ENCODE measurements at places on chromosomes 3 and 15.

DNA sequence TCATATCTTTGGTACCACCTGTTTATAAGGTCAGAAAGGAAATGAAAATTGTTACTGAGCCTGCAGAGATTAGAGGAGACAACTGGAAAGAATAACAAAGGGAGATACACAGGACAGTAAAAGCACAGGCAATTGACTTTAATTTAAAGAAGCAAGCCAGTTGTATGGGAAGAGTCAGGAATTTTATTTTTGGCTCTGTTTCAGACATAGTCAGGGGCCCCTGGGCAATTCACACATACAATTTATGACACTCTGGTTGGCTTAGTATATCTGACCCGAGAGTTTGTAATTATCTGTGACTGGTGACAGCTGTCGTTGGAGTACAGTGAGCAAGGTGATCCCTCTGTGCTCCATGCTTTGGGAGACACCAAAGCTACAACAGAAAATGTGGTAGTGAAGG lies 591.9 kb upstream of the NECTIN3 start:
- no peak for DNase-seq

GRCh38 chr15:41661518-41662225 lies 1.5 kb downstream of the MGA start:
- peak; percentile 90 for DNase-seq

GRCh38 chr3:42037318-42037945 lies 53.7 kb upstream of the TRAK1 start:
- no peak for DNase-seq

DNA sequence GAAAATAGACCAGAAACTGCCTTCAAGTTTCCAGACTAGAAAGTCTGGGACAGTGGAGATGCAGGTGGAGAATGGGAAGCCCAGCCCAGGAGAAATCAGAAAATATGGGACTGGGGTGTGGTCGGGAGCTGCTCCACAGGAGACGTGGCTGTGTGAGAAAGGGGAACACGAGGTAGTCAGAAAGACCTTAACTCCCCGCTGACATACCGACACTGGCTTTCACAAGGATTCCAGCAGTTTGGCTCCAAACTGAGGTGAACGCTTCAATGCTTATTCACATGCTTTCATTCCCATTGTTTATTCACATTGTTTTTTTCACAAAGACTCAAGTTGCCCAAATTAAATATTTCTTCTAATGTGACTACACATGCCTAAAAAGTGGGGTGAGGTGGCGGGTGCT lies 111.5 kb upstream of the SLCO3A1 start:
- no peak for DNase-seq

- peak; percentile 60 for DNase-seq
These were observed 51.1 kb upstream of the POLG start for GRCh38 chr15:89385596-89386331.

GRCh38 chr3:152209060-152209459 lies 59.7 kb upstream of the MBNL1 start:
- DNase-seq, result no peak

DNA sequence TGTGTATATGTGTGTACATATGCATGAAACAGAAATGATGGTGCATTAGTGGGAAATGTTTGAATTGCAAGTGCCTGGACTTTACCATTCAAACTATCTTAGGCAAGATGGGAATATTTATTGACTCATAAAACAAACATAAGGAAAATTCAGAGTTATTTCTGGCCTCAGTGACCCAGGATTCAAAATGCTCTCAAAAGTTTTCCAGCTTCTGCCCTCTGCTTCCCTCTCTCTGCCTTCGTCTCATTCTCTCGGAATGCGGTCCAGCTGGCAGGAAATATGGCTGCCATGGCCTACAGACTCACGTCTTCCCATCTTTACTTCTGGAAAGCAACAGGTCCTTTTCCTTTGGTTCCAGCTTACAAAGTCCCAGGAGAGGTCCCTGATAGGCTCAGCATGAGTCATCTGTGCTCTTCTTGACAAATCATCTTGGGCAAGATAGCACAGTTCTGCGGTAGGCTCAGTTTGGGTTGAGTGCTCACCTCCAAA lies 8.7 kb upstream of the ZNF774 start:
- DNase-seq, result no peak

DNA sequence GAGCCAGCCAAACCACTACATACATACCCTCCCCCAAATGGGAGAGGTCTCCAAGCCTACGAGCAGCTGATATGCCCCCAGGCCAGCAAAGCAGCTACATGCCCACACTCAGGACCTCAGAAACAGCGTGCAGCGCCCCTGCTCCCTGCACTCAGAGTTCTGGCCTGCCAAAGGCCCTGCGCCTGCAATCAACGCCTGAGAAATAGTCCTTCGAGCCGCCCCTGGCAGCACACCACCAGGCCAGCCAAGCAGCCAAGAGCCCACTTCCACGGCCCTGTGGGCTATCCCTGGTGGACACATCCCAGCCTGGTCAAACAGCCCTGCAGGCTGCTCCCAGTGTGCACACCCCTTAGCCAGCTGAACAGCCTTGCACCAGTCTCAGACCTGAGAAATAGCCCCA lies 139.1 kb downstream of the DMXL2 start:
- no peak for DNase-seq

GRCh38 chr15:37885651-37886050 lies 48.8 kb upstream of the TMCO5A start:
- no peak for DNase-seq

DNA sequence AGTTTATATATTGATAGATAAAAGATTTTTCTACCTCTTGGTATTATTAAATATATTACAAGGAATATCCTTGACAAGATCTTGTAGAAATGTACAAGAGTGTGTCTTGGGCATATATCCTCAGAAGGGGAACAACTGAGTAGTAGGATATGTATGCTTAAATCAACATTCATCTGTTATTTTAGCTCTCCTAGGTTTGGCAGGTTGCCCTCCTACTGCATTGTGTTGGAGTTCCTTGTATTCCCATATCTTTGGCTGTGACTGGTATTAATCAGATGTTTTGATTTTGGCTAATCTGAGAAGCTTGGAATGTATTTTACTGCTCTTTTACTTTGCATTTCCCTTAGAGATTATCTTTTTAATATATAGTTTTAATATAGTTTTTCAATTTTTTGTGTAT lies 4.6 kb downstream of the MYRIP start:
- no peak for DNase-seq

- peak; percentile 10 for DNase-seq
These were observed 35.0 kb upstream of the COLQ start for GRCh38 chr3:15556512-15556911.

- DNase-seq, result no peak
These were observed 66.9 kb downstream of the CMTM8 start for GRCh38 chr3:32305361-32305876.

- DNase-seq, result no peak
These were observed 73.0 kb downstream of the MGLL start for GRCh38 chr3:127749361-127749760.

- DNase-seq, result no peak
These were observed 6.2 kb downstream of the MGA start for GRCh38 chr15:41666353-41666920.

DNA sequence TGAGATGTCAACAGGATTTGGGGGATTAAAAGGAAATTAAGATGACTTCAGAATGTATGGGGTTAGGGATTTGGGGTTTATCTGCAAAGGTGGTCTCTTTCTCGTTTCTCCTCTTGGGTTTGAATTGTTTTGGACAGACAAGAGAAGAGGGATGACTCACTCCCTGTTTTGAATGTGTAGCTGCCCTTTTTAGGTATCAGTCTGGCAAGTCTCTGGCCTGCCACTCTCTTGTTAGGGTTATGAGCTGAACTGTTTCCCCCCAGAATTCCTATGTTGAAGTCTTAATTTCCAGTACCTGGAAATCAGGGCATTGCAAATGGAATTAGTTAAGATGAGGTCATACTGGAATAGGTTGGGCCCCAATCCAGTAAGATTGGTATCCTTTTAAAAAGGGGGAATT lies 291.7 kb downstream of the MEX3B start:
- no peak for DNase-seq

DNA sequence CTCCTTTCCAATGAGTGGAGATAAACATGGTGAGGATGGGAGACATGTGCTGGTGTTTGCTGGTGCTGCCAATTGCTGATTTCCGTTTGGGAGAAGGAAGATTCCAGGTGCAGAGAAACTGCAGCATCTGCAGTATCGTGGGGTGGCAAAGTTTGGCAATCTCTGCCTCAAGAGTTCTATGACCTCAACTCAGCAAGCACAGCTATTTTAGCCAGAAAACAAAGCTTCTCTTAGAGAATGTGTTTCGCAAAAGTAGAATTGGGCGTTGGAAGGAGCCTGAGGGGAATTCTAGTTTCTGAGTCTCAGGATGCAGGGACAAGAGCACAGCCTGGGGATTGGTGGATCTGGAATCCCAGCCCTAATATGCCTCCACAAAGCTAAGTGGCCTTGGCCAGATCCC lies 18.2 kb upstream of the SHC4 start:
- no peak for DNase-seq

DNA sequence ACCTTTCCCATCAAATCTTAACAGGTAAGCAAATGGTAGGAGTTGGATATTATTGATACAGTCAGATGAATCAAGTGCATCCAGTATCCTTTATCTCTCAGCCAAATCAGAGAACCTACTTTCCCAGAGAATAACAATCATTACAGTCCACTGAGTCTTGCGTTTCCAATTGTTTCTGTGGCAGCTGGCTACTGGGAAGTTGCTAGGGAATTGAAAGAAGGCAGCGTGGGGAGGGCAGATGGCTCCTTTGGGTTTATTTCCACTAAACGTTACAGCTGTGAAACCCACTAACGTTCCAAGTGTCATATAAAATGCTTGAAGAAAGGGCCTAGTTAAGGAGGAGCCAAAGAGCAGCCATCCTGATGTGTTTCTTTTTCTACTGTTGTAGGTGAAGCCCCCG lies 78.4 kb downstream of the WDR72 start:
- DNase-seq, result no peak

DNA sequence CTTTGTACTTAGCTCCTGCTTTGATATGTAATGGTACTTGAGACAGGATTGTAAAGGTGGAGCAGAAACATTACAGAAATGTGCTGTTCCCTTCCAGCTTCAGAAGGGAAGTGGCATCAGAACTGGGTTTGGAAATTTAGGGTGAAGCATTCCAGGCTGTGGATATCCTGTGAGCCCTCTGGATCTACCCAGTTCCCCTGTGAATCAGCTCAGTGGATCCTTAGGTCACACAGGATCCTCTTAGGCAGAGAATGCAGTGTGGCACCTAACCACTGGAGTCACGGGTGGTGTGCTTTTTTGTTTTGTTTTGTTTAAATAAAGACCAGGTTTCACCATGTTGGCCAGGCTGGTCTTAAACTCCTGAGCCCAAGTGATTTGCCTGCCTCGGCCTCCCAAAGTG lies 66.0 kb downstream of the TRIM71 start:
- DNase-seq, result no peak

DNA sequence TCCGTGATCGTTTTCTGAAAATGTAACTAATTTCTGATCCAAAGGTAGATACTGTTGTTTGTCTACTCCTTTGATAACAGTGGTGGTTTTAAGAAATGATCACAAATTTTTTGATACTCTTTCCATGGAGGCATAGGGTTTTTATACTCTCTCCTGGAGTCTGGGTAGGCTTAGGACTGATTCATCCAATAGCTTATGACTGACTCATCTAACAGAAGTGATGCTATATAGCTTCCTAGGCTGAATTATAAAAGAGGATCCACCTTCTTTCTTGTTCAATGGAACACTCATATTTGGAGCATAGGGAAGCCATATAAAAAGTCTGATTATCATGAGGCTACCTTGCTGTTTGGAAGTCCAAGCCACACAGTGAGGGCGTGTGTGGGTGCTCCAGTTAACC lies 84.3 kb downstream of the CHST2 start:
- no peak for DNase-seq

DNA sequence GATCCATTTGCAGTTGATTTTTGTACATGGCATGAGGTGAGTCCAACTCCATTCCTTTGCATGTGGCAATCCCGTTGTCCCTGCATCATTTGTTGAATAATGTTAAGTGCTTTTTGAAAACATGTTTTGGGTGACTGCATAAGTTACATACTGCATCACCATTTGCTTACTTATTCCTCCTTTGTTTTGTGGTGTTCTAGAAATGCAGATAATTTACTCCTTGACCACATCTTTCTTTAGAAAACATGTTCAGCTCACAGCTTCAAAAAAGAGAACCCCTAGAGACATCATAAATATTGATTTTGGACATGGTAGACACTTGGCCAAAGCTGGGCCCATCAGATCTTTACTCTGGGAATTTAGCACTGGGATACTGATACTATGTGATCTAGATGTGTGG lies 135.3 kb upstream of the DAZL start:
- no peak for DNase-seq

- DNase-seq, result peak; percentile 91
These were observed 6.3 kb downstream of the RPP25 start for GRCh38 chr15:74950078-74950908.

GRCh38 chr3:101730839-101731238 lies 6.4 kb downstream of the CEP97 start:
- no peak for DNase-seq

- peak; percentile 27 for DNase-seq
These were observed 87.3 kb upstream of the PROK2 start for GRCh38 chr3:71872256-71872655.

DNA sequence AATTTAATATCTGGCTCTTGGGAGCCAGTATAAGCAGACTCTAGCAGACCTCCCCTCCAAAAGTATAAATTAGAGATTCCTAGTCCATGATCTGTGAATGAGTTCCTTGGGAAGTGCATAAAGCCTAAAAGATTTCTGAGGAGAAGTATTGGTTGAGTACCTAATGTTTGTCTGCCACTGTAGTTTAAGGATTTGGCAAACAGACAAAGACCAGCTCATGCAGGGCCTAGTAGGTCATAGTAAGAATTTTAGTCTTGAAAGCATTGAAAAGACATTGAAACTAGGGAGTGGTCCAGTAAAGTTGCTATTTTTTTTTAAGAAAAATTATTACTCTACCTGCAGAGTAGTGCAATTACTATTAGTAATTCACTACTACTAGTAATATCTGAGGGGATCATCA lies 67.5 kb downstream of the SPRED1 start:
- DNase-seq, result no peak

GRCh38 chr3:115169808-115170207 lies 22.7 kb upstream of the ZBTB20 start:
- DNase-seq, result peak; percentile 56

GRCh38 chr15:77592758-77593157 lies 40.0 kb downstream of the LINGO1 start:
- DNase-seq, result no peak

DNA sequence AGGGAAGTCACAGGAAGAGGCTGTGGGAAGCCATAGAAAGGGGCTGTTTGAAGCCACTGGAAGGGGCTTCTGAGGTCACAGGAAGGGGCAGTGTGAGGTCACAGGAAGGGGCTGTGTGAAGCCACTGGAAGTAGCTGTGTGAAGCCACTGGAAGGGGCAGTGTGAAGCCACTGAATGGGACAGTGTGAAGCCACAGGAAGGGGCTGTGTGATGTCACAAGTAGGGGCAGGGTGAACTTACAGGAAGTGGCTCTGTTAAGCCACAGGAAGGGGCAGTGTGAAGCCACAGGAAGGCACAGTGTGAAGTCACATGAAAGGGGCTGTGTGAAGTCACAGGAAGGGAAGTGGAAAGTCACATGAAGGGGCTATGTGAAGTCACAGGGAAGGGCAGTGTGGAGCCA lies 33.1 kb downstream of the GASK1A start:
- DNase-seq, result peak; percentile 4
